ENCODE measurements at places on chromosomes 12 and 14.
A peak's percentile ranks its signal among the peaks of the same experiment; 100 is the strongest.

DNA sequence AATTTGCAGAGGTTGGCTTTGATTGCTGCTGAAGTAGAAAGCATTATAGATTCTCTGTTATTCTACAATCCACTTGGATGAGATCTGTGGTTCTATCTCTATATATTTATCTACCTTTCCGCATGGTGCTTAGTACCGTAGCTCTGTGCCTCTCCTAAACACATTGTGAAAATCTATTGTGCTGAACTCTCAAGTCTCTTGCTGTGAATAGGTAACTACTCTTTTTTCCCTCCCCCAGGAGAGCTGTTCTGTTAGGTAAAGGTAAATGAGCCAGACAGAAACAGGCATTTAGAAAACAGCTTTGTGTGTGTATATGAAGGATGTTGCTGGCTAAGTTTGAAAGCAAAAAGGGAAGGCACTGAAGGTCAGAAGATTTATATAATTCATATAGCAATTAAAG, 112.6 kb downstream of the BRMS1L start:
- no peak for DNase-seq

GRCh38 chr12:169528-170370, 44.2 kb downstream of the SLC6A12 start:
- DNase-seq, result no peak

DNA sequence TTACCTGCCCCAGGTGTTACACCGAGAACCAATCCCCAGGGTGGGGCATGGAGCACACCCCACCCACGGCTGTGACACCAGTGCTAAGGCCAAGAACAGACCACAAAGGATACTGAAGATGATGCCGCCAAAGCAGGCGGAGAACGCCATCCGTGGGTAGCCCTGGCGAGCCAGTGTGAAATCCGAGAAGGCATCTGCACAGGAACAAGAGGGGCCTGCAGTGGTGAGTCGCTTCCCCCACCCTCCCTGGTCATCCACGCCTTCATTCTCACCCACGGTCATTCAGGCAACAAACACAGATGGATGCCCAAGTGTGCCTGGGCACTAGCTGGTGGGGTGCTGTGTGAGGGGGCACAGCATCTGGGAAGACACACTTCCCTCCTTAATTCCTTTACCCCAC, 28.5 kb downstream of the SLC8B1 start:
- DNase-seq, result no peak

GRCh38 chr12:20627001-20627588, 68.0 kb upstream of the SLCO1C1 start:
- DNase-seq, result no peak

- DNase-seq, result no peak
Observed at GRCh38 chr14:63896278-63896720, 43.5 kb downstream of the SYNE2 start.

GRCh38 chr12:57614178-57614947, 3.1 kb downstream of the ARHGEF25 start:
- DNase-seq, result peak; percentile 36

- no peak for DNase-seq
Observed at GRCh38 chr12:26334621-26335124, 139.3 kb downstream of the SSPN start.

DNA sequence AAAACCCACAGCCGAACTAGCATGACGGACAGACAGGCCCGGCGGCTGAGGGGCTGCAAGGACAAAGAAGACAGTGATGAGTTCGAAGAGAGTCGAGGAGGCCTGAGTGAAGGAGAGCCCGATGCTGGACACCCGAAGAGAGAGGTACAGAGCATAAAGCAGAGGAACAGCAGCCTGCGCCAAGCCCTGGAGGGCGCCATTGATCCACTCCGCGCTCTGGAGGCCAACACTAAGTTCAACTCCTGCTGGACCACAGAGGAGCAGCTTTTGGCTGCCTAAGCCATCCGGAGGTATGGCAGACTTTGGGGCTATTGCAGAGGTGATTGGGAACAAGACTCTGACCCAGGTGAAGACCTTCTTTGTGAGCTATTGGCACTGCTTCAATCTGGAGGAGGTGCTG, 7.8 kb upstream of the PLXNC1 start:
- peak; percentile 56 for DNase-seq

GRCh38 chr14:54396183-54396492, 669 bp upstream of the CDKN3 start:
- DNase-seq, result no peak

- no peak for DNase-seq
Observed at GRCh38 chr14:101360054-101360911, 201.0 kb upstream of the DIO3 start.

GRCh38 chr12:116818341-116818856, 62.8 kb downstream of the HRK start:
- no peak for DNase-seq

- no peak for DNase-seq
Observed at GRCh38 chr12:88299567-88300101, 157.5 kb downstream of the TMTC3 start.

- DNase-seq, result no peak
Observed at GRCh38 chr12:59803735-59804134, 207.9 kb downstream of the SLC16A7 start.

DNA sequence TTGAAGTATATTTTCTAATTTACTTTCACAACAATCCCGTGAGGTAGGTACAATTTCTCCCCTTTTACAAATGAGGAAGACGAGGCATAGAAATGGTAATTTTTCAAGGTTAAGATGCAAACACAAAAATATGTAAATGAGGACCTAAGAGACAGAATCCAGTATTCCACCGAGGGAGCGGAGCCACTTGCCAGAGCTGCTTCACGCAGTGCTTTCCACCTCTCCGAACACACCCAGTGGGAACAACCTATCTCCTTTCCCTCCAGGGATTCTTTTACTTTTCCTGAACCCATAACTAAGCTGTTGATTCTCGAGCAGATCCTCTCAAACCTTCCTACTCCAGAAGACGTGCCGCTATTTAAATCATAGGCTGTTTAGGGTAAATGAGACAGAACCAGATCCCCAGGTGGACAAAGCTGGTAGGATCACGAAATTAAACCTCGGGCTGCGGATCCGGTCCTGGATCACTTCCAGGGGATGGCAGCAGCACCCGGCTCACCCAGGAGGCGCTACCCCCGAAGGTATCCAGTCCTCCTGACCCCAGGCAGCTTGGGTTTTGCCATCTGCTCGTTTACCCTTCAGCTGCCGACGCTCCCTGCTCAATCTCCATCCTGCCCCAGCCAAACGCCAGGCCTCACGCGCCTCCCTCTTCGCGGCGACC, 1.5 kb downstream of the DDHD1 start:
- no peak for DNase-seq

DNA sequence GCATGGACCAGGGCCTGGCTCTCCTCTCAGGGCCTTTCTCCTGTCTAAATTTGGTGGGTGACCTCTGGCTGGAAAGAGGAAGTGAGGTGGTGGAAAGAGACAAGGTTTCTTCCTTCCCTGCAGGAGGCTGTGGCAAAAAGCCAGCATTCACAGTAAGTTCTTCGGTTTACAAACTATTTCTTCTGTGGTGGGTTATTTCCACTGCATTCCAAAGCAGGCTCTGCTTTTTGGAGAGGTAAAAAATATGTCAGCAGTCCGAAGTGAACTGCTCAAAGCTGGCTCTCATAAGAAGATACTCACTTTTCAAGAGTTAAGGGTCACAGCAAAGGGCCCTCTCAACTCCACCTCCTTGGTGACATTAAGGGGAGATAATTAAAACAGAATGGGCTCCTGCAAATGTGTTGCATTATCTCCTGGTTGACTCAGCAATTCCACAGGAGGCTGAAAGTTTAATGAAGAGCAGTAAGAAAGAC, 48.9 kb upstream of the POC1B start:
- no peak for DNase-seq

GRCh38 chr12:54448344-54448743, 25.1 kb downstream of the GTSF1 start:
- DNase-seq, result no peak

- no peak for DNase-seq
Observed at GRCh38 chr14:70889555-70889954, 17.7 kb upstream of the PCNX1 start.

DNA sequence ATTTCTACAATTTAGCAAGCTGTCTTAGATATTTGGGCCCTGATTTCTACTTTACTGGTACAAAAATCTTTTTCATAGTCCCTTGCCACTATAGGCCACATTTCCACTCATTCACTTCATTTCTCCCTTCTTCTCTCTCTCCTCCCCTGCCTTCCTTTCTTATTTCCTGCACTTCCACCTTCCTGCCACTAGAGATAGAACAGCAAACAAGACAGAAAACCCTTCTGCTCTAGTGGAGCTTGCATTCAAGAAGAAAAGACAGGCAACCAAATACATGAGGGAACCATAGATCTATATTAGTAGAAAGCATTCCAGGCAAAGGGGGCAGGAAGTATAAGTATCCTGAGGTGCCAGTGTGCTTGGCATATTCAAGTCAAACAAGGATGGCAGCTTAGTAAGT, 623.5 kb downstream of the FLRT2 start:
- no peak for DNase-seq

- DNase-seq, result no peak
Observed at GRCh38 chr12:108141600-108142130, 12.6 kb downstream of the WSCD2 start.

- DNase-seq, result no peak
Observed at GRCh38 chr12:4825011-4825858, 84.5 kb upstream of the KCNA1 start.

DNA sequence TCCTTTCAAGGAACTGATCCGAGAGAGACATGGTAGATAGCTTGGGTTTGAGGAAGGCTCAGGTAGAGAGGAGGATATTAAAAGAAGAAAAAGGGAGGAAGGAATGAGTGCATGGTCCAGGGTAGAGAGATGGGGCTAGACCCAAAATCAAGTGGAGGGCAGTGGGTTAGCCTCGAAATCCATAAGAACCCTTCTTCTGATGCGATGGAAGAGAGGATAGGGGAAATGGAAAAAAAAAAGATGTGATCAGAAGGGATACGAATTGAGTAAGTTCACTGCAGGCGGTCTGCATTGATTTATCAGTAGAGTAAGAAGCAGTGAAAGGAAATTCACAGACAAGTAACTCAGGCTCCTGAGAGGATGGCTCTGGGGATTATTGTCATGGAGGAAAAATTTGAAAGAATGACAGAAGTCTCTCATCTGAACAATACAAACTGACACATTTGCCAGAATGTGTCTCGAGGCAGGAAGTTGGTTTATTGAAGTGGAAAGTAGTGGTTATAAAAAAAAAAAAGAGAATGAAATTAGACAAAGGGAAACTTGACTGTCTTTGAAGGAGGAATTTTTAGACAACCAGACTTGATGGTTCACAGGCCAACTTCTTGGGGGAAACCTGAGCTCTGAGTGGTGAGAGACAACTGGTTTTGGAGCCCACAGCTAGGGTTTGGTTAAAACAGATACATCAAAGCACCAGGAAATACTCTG, 10.2 kb downstream of the PPFIBP1 start:
- no peak for DNase-seq

DNA sequence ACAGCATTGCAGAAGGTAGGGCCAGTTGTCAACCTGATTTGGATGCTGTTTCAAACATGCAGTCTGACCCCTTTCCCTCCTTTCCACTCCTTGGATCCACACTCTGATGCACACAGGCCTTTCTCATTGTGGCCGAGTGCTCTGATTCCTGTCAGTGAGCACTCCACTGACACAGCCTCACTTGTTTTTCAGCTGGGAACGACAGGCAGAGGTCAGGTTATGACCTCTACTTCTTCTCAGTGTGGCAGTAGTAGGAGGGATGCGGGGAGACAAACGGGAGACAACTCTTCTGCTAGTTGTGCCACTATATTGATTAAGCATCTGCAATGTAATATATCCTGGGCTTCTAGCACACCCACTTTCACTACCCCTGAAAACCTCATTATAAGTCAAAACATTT, 61.8 kb downstream of the DERA start:
- DNase-seq, result no peak

- DNase-seq, result no peak
Observed at GRCh38 chr12:105485321-105485910, 154.9 kb downstream of the C12orf75 start.

DNA sequence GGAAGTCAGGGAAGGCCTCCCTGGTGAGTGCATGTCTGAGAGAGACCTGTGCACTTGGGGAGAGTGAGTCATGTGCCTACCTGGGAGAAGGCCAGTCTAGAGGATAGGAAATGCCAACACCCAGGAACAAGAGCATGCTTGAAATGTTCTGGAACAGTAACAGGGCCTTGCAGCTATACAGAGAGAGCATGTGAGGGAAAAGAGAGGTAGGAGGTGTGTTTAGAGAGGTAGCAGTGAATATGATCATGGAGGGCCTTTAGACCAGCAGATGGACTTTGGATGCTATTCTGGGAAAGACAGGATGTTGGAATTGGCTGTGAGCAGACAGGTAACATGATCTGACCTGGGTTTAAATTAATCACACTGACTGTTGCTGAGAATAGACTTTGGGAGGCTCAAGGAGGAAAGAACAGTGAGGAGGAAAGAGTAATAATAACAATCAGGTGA, 1143.6 kb downstream of the FLRT2 start:
- no peak for DNase-seq

- DNase-seq, result no peak
Observed at GRCh38 chr12:24561882-24562770, 386.8 kb downstream of the BCAT1 start.

- no peak for DNase-seq
Observed at GRCh38 chr12:111006621-111007020, 86.2 kb upstream of the MYL2 start.

DNA sequence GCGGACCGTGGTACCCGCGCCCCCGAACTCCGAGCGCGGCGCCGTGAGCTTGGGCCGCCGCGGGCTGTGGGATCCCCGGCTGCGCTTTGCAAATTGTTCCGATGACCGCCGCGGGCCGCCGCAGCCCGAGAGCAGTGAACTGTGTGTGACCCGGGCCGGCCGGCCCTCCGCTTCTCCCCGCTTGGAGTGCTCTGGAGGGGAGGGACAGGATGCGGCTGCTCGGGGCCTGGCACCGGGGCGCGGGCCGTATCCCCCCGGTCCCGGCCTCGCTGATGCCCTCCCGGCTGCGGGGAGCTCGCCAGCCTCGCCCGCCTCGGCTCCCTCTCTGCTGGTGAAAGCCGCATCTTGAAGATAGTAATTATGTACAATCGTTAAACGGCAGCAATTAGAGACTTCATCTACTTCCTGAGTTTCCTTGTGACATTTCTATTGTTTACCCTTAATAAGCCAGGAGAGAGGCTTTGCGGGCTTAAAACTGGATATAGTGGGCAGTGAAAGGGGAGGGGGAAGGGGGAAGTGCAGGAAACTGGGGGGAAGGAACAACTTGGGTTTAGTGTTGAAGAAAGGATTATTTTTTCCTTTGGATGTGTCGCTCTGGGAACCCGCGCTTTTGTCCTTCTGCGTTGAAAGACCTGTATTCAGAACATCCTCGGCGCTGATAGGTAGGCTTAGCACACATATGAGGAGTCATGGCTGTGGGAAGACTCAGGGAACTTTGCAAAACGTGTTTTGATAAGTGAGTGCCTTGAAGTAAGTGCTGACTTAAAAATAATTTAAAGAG, 1.2 kb downstream of the PELI2 start:
- DNase-seq, result peak; percentile 46

Measured in activated CD4-positive, CD25-positive, alpha-beta regulatory T cell treated with anti-CD3 and anti-CD28 coated beads, Interleukin-2, amount 50 U/mL, for 72 hours (primary cell).